Stimulated activated CD4-positive, alpha-beta T cell treated with anti-CD3 and anti-CD28 coated beads, Interleukin-15, amount 100 ng/mL, for 1 hour (primary cell): ENCODE measurements at places on chromosomes 2 and 18.
A peak's percentile ranks its signal among the peaks of the same experiment; 100 is the strongest.

GRCh38 chr2:2275451-2275850, 55.6 kb downstream of the MYT1L start:
- DNase-seq: no peak

- DNase-seq: no peak
These were observed 64.5 kb downstream of the RRM2 start for GRCh38 chr2:10186868-10187535.

GRCh38 chr18:50819728-50820378, at the start of gene MRO:
Gene MRO (minus strand): TSS chr18:50820016. CDS start chr18:50809400, 10,616 bp downstream.
- DNase-seq: peak; percentile 70

DNA sequence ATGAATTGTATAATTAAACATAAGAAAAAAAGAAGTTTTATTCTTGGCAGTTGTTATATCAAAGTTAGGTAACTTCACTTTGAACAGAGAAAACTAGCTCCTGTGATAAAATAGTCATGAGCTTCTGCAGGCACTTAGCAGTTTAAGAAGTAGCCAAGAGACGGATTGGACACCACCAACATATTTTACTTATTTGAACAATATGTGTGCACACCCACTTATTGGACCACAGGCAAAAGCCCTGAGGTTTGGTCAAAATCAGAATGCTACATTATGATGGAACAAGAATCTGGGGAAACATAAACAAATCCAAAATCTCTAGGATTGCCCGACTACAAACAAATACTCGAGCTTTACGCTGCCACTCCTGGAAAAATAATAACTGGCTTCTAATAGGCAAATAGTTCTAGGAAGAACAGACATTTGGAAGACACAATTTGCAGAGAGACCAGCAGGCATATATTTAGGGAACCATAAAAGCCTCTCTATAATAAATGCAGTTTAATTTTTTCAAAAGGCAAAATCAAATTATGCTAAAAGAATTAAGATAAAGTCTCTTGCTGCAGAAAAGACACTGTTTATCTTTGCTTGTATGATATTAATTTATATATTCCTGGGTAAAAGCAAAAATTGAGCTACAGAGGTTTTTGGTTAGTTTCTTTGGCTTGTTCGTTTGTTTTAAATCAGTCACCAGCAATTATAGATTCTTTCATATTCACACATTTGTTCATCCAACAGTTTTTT, 117.9 kb downstream of the CDC42EP3 start:
- DNase-seq: no peak

- DNase-seq: no peak
These were observed 124.8 kb downstream of the KLHL29 start for GRCh38 chr2:23509596-23510292.

DNA sequence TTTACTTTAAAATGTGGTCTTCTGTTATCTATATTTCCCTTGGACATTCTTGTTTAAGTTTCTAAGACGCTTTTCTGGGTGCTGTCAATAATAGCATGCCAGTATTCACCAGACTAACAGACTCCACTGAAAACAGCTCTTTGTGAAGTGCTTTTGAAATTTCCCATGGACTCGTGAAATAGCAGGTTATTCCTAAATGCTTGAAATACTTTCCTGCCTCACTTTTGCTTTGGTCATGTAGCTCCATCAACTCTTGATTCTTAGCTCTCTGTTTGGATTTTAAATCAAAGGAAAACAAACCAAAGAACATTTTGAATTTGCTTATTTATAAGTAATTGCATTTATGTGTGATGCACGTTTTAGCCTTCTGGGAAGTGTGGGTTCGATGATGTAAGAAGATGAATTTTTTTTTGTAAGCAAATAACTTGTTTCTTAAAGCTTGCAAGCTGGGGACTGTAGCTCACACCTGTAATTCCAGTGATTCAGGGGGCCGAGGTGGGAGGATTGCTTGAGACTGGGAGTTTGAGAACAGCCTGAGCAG, 147.8 kb downstream of the WDSUB1 start:
- no peak for DNase-seq

- no peak for DNase-seq
These were observed 42.6 kb upstream of the CHST9 start for GRCh38 chr18:27227721-27228120.

GRCh38 chr2:43114210-43114609, 112.2 kb downstream of the ZFP36L2 start:
- DNase-seq: no peak

GRCh38 chr2:101256316-101256715, 3.6 kb downstream of the CNOT11 start:
- no peak for DNase-seq

GRCh38 chr2:120279708-120280107, 27.1 kb downstream of the RALB start:
- DNase-seq: no peak

- no peak for DNase-seq
These were observed 800.1 kb downstream of the SATB2 start for GRCh38 chr2:198657512-198658121.

DNA sequence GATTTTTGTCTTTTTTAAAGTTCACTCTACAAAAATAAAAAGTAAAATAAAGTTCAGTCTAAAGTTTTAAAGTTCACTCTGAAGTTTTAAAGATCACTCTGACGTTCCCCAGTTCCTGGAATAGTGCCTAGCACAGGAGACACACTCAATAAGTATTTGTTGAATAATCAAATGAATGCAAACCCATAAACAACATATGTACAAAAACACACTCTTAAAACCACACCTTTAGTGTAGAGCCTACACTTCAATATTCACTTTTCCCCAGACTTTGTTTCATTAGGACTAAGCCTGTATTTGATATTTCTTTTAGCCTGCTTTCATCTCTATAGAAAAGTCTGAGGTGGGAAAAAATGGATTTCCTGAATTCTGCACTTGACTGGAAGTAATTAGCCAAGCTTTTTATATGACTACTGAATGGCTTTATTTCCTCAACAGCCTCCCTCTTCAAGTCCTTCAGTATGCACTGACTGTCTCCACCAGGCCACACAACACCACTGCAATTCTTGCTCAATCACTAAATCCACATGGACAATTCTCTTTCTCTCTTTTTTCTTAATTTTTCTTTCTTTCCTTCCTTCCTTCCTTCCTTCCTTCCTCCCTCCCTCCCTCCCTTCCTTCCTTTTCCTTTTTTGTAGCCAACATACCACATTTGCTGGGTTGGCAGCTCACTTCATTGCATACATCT, 104.6 kb downstream of the SS18 start:
- no peak for DNase-seq

DNA sequence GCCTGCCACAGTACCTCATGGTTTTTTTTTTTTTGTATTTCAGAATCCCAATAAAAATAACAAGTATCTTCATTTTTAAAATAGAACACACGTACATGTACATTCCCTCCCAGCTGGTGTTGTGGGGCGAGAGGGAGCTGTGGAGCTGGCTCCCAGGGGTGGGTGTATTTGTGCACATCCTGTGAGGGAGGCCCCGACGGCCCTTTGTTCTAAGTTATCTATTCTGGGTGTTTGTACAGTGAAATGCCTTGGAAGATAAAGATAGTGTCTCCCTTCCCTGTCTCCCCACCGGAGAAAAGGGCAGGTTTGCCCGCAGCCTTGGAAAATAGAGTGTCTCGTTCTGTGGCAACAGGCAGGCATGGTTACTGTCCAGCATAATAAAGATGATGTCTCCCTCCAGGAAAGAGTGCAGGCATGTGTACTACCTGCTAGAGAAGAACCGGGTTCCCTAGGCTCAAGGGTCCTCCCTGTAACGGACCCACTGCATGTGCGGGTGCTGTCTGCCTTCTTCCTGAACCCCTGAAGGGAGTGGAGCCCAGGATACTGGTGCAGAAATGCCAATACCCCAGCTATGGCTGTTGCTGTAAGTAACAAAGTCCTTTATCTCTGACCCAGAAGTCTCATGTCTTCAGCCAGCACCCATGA, 12.1 kb upstream of the ALLC start:
- no peak for DNase-seq

DNA sequence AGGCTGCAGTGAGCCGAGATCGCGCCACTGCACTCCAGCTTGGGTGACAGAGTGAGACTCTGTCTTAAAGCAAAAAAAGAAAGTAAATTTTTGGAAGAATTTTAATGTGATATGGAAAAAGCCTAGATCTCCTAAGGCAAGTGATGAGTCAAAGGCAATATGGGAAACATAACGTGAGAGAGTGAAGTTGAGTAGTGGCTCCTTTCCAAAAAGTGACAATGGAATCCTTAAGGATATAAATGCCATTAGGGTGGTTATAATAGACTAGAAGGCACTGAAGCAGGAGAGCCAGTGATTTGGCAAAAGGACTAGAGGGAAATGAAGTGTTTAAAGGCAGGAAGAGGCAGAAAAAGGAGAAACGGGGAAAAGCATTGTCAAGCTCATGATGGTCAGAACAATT, 25.6 kb downstream of the ARHGAP28 start:
- no peak for DNase-seq

DNA sequence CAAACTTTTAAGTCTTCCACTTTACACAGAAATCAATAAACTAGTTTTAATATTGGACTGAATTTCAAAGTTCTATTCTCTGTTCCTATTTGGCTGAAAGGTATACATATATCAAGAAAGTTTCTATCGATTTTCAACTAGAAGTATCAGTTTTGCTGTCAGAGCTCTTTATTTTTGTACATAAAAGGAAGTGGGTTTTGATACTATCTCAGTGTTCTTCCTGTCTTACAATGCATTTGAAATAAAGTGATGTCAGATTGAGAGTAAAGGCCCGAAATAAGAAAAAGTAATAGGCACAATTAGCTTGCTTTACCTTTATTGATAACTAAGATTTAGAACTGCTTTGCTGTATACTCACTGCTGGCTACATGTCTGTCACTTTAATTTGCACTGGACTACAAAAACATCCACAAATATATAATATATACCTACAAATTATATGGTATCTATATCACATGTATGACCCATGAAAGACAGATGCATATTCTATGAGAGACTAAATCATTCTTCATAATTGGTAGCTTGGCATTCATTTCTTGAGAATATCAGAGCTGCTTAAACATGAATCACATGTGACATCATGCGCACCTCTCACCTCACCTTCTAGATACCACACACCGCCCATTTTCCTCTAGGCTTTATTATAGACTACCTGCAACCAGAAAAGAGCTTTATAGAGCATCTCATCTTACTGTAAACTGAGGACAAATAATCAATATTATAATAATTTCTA, 83.6 kb downstream of the ASXL2 start:
- no peak for DNase-seq

- DNase-seq: peak; percentile 36
These were observed 81.5 kb downstream of the DPP4 start for GRCh38 chr2:161992531-161992930.

DNA sequence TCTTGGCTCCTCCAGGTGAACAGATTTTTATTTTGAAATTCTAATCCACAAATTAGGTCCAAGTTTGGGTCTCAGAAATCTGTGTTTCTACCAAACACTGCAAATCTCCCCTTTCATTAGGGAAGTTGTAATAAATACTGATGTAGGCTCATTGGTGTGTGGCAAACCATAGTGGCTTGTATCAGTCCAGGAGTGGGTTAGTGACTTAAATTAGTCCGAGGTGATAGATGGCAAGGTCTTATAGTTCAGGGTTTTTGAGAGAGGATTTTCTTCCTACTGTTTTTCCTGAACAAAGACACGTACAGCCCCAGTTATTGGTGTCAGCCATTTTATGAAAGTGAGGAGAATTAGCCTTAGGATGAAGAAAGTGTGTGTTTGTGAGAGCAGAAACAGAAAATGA, 74.6 kb downstream of the RPRM start:
- no peak for DNase-seq

DNA sequence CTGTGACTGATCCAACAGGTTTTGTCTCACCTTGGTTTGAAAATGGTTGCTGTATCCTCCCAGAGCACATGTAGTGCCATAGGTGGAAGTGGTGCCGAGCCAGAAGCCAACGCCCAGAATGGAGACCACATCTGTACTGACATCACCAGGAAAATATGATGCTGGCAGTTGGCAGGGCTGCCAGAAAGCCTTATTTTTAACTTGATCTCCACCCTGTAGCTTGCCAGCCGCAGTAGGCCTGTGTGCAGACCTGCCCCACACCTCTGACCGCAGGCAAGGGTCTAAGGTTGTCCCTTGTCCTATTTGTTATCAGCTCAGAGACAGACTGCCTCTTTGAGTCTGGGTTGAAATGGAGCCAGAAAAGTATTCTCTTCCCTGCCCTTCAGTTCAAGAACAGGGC, 123.5 kb upstream of the EML6 start:
- no peak for DNase-seq

GRCh38 chr2:156110890-156111289, 221.6 kb downstream of the NR4A2 start:
- DNase-seq: no peak

DNA sequence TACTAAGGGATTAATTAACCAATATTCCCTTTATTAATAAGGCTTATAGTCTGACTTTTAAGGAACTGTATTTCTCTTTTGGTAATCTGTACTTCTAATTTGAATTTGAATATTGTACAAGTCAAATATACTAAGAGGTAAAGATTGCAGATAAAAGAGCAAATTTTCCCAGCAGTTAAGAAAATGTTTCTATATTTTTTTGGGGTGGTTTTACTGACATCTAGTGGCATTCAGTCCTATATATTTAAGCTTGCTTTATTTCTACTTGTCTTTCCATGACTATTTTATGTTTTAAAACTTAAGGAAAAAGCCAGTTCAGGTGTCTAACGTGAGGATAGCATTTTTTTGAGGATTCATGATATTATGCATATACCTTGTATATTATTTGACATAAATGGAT, 41.6 kb downstream of the TDRD15 start:
- DNase-seq: no peak

DNA sequence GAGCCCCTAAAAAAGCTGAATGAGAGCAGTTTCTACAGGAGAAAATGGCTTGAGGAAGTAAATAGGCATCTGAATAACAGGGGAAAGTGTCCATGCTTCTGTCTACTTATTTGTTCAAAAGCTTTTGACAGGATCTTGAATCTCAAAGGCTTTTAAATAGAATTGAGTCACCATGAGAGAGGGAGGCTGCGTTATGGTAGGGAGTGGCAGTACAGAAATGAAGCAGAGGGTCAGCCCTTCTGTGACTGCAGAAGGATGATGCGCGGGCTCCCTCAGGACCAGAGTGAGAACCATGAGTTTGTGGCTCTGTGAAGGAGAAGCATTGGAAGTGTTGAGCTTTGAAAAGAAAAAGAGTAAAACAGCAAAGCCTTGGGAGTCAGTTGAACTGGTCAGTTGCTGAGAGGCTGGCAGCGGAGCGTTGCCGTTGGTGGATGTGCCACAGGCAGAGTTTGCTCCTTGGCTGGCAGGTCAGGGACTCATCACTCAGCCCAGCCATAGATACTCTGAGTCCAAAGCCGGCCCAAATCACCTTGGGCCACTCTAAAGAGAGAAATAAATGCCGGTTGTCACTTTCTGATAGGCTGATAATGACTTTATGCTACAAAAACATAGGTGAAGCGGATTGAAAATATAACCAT, 17.4 kb downstream of the COPS7B start:
- no peak for DNase-seq

GRCh38 chr2:188971432-188971861, 2.7 kb upstream of the COL3A1 start:
- DNase-seq: no peak

DNA sequence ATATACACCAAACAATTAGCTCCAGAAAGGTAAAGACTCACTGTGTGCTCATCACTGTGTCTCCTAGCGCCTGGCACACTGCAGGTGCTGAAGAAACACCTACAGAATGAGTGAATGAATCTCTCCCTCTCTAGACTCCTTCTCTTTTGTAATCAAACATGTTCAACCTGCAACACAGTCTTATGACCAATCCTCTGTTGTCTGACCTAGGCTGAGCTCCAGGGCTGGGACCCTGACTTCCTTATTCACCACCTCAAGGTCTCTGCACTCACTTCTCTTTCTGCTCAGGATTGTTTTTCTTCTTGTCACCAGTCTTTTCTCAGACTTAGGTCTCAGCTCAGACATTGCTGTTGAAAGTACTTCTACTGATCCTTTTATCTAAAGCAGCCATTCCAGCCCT, 9.8 kb downstream of the CKAP2L start:
- no peak for DNase-seq
